Stimulated activated CD4-positive, alpha-beta T cell treated with anti-CD3 and anti-CD28 coated beads, Interleukin-15, amount 100 ng/mL, for 1 hour (primary cell): ENCODE measurements at places on chromosomes 13 and 19.

DNA sequence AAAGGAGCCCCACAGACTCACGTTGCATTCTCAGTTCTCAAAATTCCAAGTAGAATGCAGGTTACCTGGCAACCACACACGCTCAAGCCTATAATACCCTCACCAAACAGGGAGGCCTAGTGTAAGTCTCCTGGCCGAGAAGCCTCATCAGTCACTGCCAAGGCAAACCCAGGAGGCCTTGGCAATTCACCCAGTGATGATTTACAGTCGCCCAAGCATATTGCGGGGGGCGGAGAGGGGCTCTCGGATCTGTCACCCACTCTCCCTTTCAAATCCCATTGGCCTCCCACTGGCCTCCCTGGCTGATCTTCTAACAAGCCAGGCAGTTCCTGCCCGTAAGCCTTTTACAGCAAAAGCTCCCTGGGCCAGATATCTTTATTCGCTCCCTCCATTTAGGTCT lies 1.1 kb downstream of the AKAP8L start:
- DNase-seq, result no peak

DNA sequence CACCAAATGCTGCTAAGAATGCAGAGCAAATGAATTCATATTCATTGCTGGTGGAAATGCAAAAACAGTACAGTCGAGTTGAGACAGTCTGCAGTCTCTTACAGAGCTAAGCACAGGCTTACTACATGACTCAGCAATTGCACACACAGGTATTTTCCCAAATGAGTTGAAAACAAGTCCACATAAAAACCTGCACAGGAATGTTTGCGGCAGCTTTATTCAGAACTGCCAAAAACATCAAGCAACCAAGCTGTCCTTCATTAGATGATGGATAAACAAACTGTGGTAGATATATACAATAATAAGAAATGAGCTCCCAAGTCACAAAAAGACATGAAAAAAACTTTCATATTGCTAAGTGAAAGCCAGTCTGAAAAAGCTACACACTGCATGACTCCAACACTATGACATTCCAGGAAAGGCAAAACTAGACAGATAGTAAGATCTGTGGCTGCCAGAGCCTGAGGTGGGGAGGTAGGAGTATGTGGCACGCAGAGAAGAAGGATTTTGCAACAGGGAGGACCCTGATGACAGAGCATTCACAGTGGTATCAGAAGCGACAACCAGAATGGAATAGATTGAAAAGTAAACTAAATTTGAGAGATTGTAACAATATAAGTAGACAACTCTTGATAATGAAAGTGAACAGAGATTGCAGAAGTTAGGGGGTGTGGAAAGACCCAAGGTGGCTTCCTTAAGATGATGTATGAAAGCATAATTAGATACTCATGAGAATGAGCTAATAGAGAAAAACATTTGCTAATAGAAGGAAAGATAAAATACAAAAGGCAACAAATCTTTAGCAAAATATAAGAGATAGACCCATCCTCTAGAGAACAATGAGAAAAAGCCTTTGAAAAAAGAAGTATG lies 52.7 kb downstream of the TSC22D1 start:
- no peak for DNase-seq

GRCh38 chr19:38483016-38483630 lies 49.6 kb downstream of the RYR1 start:
- DNase-seq, result no peak

DNA sequence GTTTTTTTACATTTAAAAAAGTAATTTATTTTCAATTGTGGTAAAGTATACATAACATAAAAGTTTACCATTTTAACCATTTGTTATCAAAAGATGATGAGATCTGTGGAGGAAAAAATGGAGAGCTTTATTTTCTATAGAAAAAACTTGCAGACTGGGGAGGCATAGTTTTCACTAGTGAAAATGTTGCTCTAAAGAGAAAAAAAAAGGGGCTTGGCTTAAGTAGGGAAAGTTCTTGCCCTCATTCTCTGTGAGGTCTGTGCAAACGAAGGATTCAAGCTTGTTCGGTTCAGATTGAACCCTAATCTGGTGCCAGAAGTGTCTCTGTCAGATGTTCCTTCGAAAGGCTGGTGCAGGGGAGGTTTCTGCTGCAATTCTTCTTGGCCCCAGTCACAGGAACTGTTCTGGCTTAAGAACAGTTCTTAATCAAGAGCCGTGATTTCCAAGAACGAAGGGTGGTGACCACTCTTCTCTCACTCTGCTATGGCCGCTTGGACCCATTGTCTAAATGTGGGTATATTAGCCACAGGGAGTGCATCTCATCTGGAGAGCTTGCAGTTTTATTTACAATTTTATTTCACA lies 42.1 kb downstream of the PCCA start:
- no peak for DNase-seq

- no peak for DNase-seq
These were observed 33.5 kb upstream of the FEM1A start for GRCh38 chr19:4758082-4758481.

GRCh38 chr13:37709318-37709717 lies 110.8 kb upstream of the POSTN start:
- no peak for DNase-seq

DNA sequence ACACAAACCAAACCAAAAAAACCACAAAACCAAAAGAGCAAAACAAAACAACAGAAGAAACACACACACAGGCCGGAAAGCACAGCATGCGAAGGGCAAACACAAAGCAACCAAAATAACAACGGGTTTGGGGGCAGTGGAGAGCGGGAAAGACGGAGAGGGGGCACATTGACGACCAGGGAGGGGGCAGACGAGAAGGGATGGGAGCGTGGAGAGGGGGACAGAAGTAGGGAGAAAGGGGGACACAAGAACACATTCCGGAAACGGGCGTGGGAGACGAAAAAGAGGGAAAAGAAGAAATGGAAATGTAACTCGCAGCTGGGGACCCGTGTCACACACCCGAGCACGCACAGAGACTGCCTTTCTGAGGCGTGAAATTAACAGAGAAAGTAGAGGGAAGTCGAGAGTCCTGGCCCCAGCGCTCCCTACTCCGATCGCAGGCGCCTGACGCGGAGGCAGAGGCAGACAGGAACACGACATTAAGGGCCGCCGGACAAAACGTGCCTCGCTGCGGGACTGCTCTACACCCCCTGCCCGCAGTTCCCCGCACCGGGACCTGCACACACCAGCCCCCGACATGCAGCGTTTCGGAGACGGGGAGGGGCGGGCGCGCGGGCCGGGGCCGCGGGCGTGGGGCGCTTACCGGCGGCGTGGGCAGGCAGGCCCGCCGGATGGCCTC lies 652 bp downstream of the POU4F1 start:
- DNase-seq, result no peak

GRCh38 chr13:25130944-25131343 lies 35.0 kb downstream of the PABPC3 start:
- no peak for DNase-seq

GRCh38 chr19:32392901-32393300 lies 12.7 kb upstream of the DPY19L3 start:
- DNase-seq, result no peak

GRCh38 chr13:60426075-60426474 lies 29.1 kb downstream of the TDRD3 start:
- no peak for DNase-seq

- no peak for DNase-seq
These were observed 30.0 kb upstream of the HMGB1 start for GRCh38 chr13:30495746-30496145.

DNA sequence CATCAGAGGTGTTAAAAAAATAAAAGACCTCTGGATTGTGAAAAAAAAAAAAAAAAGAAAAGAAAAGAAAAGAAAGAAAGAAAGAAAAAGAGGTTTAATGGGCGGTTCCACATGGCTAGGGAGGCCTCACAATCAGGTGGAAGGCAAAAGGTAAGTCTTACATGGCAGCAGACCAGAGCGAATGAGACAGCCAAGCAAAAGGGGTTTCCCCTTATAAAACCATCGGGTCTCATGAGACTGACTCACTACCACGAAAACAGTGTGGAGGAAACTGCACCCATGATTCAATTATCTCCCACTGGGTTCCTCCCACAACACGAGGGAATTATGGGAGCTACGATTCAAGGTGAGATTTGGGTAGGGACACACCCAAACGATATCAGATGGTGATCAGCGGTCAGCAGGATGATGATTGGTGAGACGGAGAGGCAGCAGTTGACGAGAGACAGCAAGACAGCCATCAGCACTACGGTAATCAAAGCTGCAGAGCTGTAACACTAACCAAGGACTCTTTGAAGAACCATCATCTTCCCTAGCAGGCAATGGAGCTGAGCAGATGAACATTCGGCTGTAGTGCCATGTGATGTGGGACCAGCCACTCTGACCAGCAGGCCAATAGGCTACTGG lies 3.9 kb upstream of the CD209 start:
- DNase-seq, result no peak

DNA sequence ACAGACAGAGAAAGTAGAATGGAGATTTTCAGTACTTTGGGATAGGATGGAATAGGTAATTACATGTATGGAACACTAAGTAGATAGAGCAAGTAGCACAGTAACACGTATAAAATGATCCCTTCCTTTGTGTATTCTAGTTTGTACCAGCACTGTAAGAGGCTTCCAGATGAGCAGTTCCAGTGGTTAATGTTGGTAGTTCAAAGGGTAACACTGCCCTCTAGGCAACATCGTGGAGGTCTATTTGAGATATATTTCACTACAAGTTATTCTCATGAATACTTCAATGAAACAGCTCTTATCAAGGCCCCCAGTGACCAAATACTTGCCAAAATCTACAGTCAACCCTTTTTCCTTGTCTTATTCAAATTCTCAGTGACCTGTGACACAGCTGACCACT lies 13.5 kb upstream of the ZNF563 start:
- no peak for DNase-seq

GRCh38 chr19:49157445-49158224 lies at the start of gene TRPM4:
Gene TRPM4 (plus strand): TSS chr19:49157792. CDS start chr19:49157867, 75 bp downstream.
- peak; percentile 33 for DNase-seq

GRCh38 chr13:50788551-50789210 lies 54.8 kb downstream of the DLEU7 start:
- DNase-seq, result no peak

- no peak for DNase-seq
These were observed 679.3 kb upstream of the GPC6 start for GRCh38 chr13:92547266-92547665.

- DNase-seq, result no peak
These were observed 96.6 kb downstream of the UBL3 start for GRCh38 chr13:29753618-29754472.

GRCh38 chr19:54252243-54252642 lies 4.8 kb downstream of the LILRB5 start:
- DNase-seq, result no peak

- DNase-seq, result no peak
These were observed 16.8 kb upstream of the FFAR2 start for GRCh38 chr19:35431145-35431807.

DNA sequence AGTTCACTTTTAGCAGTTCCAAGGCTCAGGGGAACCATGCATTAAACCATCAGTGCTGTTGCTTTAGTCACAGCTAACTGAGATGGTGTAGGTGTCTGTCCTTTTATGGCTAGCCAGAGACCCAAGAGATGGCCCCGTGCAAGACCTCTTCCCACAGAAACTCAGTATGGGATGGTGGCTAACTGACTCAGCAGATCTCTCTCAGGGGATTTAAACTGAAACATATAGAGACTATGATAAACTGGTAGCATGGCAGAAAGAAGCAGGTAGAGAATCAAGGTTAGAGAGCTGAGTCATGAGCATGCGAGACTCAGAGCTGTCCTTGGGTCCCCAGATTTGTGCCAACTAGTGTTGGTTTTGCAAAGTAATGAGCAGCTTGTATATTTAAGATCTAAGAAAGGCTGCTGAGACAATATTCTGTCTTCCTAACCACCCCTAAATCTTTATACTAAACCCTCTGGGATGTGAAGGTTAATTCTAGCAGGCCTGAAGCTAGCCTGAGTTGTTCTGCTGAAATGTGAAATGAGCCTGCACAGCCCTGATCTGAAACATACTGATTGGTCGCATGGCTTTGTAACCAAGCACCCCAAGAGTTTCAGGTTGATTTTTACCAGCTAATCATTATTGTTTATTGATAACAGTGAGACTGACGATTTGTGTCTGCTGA lies 6.5 kb upstream of the SCEL start:
- DNase-seq, result no peak

- no peak for DNase-seq
These were observed 5.1 kb downstream of the SLC7A9 start for GRCh38 chr19:32864318-32865007.

DNA sequence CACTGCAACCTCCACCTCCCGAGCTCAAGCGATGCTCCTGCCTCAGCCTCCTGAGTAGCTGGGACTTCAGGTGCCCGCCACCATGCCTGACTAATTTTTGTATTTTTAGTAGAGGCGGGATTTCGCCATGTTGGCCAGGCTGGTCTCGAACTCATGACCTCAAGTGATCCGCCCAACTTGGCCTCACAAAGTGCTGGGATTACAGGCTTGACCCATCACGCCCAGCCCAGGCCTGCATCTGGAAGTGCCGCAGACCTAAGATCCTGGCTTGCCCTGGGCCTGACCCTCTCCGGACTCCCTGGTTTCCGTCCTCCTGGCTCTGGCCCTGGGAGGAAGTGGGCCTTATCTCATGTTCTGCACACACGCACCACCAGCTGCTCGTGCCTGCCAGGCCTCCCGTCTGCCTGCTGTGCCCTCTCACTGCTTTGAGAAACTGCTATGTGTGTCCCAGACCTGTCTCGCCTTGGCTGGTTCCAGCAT lies 4.7 kb upstream of the PTGIR start:
- DNase-seq, result no peak

DNA sequence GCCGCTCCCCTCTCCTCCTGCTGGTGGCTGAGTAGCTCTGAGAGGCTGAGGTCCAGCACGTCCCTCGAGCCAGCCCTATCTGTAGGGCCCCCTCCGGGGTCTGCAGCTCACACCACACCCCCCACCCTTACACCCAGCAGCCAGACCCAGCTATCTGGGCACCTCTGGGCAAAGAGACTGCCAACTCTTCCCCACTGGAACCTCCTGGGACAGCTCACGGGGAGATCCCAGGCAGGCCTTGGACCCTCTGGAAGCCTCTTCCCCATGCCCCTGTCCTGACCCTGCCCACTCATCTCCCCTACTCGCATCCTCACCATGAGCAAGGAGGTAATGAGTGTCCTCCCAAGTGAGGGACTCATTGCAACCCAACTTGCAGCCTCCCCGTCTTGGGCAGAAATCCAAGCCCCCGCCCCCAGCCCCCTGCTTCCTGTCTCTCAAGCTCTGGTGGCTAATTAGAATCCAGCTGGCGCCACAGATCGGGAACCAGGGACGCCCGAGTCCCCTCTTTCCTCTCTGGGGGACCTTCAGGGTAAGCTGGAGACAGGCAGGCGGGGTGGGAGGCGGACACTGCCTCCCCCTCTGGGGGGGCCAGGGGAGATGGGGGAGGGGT lies 22.1 kb downstream of the ADGRL1 start:
- no peak for DNase-seq
